CD8-positive, alpha-beta memory T cell (primary cell): ENCODE measurements at places on chromosomes 12 and 14.

DNA sequence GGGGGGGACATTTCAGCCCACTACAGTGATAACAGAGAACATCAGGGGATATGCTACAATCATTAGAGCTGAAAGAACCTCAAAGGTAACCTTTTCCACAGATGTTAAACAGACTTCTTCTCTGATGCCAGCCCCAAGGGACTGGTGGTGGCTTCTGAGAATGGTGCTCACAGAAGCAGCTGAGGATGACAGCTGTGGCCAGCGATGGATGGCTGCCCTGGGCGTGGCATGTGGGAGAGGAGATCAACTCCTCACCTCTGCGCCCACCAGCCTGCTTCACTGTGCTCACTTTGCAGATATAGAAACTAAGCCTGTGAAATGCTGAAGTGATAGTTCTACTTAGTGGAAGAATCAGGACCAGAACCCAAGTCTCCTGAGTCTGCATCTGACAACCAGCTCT lies 33.0 kb downstream of the FOXN3 start:
- DNase-seq = no peak

- no peak for DNase-seq
Measured at GRCh38 chr14:98853063-98853729, 418.8 kb downstream of the BCL11B start.

- DNase-seq = no peak
Measured at GRCh38 chr14:35300228-35300627, 8.0 kb downstream of the PSMA6 start.

DNA sequence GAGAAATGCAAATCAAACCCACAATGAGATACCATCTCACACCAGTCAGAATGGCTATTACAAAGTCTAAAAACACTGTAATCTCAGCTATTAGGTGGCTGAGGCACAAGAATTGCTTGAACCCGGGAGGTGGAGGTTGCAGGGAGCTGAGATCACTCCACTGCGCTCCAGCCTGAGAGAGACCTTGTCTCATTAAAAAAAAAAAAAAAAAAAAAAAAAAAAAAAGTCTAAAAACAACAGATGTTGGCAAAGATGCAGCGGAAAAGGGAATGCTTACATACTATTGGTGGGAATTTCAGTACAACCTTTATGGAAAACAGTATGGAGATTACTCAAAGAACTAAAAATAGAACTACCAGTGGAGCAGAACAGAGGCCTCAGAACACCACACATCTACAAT lies 19.0 kb upstream of the ATF7 start:
- no peak for DNase-seq

- DNase-seq = no peak
Measured at GRCh38 chr14:56659964-56660551, 80.5 kb downstream of the TMEM260 start.

GRCh38 chr14:22319526-22320361 lies 269.3 kb downstream of the DAD1 start:
- DNase-seq = no peak
